Mammary epithelial cell (primary cell): ENCODE measurements at places on chromosomes 2 and 18. TPM values are rescaled to one million over a fixed set of nuclear protein-coding genes. Genes with fewer than 3 reads are reported as not detected.

Gene KDSR
- total RNA-seq = 65.7 TPM

Gene TWIST2
- total RNA-seq = 13.7 and 17.6 TPM in 2 replicates

Gene RTP5
- not detected in 2 replicates for total RNA-seq

Gene CFLAR
- 77.3 and 88.5 TPM in 2 replicates for total RNA-seq

Gene OSR1
- total RNA-seq = 37.8 TPM

Gene BOK
- total RNA-seq = 38.5 TPM

Gene BOLL
- not detected for total RNA-seq

Gene SPATA3
- total RNA-seq = not detected

Gene NT5C1B
- not detected in 2 replicates for total RNA-seq

Gene REG3A
- not detected for total RNA-seq

Gene SMAD7
- total RNA-seq = 20.0 TPM

Gene FSIP2
- 1.1 and 3.0 TPM in 2 replicates for total RNA-seq

Gene HIBCH
- total RNA-seq = 17.0 TPM

Gene ECEL1
- total RNA-seq = not detected in 2 replicates

Gene DUSP19
- 1.2 and 1.7 TPM in 2 replicates for total RNA-seq

Gene IL36G
- 0.27 and 1.9 TPM in 2 replicates for total RNA-seq

Gene SP140L
- 2.5 TPM for total RNA-seq

Gene VAMP8
- total RNA-seq = 94.0 TPM

Gene ANKRD30BL
- total RNA-seq = not detected in 2 replicates

Gene SLC14A1
- total RNA-seq = not detected in 2 replicates

Gene TMEFF2
- not detected for total RNA-seq

Gene C2orf66
- total RNA-seq = 0.89 and 1.2 TPM in 2 replicates

Gene POMC
- total RNA-seq = 0.83 TPM

Gene SLC5A7
- total RNA-seq = not detected

Gene LAMA3
- 1,329 TPM for total RNA-seq

Gene IL36B
- total RNA-seq = not detected in 2 replicates

Gene SCYGR3
- total RNA-seq = not detected in 2 replicates

Gene WIPF1
- total RNA-seq = 1.0 TPM

Gene CCT7
- total RNA-seq = 204 TPM

Gene TMEM169
- 0.24 and 0.27 TPM in 2 replicates for total RNA-seq

Gene PCGF1
- total RNA-seq = 20.0 TPM

Gene CACNB4
- 0.27 TPM in 1 of 2 replicates, not detected in the other for total RNA-seq

Gene PKP4
- 79.2 and 82.6 TPM in 2 replicates for total RNA-seq

Gene EMX1
- not detected for total RNA-seq

Gene LIMS4
- total RNA-seq = 2.2 and 2.6 TPM in 2 replicates

Gene ARHGEF4
- 53.5 and 70.3 TPM in 2 replicates for total RNA-seq

Gene MPV17
- total RNA-seq = 37.2 TPM

Gene DYNAP
- not detected in 2 replicates for total RNA-seq

Gene NEU2
- total RNA-seq = not detected in 2 replicates

Gene UPP2
- not detected for total RNA-seq

Gene LYG2
- not detected for total RNA-seq

Gene ARHGEF33
- 0.33 TPM for total RNA-seq

Gene LINC00305
- not detected in 2 replicates for total RNA-seq

Gene TSGA10
- 5.7 and 10.2 TPM in 2 replicates for total RNA-seq
